ENCODE measurements at places on chromosomes 7 and 10.

- no peak for DNase-seq
These were observed 190.0 kb upstream of the LYZL2 start for GRCh38 chr10:30819341-30820181.

DNA sequence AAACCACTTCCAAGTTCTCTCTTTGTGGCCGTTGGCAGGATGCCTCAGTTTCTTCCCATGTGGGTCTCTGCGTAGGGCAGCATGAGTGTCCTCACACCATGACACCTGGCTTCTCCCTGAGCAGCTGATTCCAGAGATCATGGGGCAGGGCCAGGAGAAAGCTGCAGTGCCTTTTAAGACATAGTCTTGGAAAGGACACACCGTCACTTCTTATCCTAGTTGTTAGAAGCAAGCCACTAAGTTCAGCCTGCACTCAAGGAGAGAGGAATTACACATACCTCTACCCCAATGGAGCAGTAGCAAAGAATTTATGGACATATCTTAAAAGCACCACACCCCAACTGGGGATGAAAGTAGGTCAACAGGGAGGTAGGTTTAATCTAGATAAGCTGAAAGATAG lies 16.4 kb downstream of the NODAL start:
- no peak for DNase-seq

DNA sequence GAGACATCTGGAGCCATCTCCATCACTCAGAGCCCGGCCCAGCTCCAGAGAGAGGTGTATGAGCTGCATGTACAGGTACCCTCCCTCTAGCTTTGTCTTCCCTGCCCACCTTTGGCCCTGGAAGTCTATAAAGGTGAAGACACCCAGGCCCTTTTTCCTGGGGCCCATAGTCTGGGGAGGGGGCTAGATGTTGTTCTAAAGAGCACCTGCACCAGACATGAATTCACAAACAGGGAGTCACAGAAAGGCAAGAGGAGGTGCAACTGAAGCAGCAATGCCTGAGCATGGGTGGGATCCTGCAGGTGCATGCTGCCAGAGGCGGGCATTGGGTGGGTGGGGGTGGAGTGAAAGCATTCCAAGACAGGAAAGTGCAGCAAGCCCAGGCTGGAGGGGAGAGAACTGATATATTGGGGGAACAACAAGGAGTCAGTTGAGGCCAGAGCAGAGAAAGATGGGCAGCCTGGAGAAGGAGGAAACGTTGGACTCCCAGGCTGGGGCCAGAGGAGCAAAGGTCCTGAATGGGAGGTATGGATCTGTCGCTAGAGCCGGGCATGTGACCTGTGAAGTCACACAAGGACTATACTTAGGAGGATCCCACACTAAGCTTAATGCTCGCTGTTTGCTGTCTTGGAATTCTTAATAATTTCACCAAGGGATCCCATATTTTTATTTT lies 11.7 kb downstream of the CDHR1 start:
- DNase-seq = no peak

DNA sequence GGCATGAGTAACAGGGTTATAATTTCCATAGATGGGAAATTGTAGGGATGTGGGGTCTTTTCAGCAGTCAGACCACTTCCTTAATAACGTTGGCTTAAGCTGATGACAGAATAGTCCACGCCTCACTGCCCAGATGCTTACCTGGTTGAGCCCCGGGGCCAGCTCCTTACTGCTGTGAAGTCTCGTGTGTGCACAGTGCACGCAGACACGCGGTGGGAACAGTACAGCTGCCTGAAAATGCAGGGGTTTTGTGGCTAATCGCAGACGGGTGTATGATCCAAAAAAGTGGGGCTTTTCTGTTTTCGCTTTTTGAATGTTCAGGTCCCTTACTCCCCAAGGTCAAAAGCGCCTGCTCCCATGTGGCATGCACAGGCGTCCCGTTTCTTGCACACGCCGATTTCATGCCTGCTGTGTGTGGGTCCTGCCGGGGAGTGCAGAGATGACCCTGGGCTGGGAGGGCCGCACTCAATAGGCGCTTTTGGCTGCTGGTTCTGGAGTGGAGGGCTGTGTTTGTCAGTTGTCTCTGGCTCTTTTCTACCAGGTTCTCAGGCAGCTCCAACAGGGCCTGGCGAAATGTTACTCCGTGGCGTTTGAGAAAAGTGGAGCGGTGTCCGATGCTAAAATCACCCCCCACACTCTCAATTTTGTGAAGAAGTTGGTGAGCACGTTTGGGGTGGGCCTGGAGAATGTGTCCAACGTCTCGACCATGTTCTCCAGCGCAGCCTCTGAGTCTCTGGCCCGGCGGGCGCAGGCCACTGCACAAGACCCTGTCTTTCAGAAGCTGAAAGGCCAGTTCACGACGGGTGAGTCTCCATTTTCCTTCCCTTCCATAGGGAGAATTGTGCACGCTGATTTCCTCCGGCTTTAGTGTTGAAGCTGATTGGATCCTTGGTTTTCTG lies 116.0 kb downstream of the TRRAP start:
- no peak for DNase-seq

DNA sequence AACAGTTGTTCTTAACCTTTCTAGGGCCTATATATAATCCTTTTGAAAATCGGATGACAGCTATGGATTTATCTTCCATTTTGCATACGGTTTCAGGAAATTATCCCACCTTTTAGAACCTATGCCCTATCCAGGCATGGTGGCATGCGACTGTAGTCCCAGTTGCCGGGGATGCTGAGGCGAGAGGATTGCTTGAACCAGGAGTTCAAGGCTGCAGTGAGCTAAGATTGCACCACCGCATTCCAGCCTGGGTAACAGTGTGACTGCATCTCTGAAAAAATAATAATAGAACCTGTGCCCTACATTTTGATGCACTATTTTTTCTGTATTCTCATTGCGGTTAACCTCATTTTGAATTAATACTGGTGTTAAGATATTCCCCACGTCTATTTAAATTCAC lies 11.6 kb downstream of the CCAR1 start:
- no peak for DNase-seq

GRCh38 chr10:31808258-31809218 lies 120.1 kb downstream of the ARHGAP12 start:
- no peak for DNase-seq

GRCh38 chr7:108034586-108034985 lies 31.6 kb upstream of the LAMB1 start:
- DNase-seq = no peak

DNA sequence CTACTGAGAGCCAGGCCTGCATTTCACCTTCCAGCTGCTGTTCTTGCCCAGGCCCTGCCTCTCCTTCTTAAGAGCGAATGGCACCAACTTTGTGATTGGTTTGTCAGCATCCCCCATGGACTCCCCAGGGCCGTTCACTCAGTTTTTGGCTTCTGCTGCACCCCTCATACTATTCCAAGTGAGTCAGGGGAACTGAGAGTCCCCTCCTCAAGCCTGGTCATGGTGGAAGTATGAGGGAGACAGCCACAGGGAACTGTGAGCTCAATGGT lies 62.4 kb upstream of the ANTXRL start:
- DNase-seq = no peak

DNA sequence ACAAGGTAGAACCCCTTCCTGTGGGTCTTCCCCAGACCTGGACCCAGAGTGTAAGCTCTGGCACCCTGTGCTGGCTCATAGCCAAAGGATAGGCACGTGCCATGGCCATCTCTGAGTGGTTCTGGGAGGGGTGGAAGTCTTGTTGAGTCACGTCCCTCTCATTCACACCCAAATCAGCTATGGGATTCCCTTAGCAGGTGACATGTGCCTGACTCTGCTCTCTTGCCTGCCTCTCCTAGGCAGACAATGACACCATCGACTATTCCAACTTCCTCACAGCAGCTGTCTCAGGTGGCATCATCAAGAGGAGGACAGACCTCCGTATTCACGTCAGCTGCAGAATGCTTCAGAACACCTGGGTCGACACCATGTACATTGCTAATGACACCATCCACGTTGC lies 59.8 kb downstream of the C10orf120 start:
- DNase-seq = no peak

DNA sequence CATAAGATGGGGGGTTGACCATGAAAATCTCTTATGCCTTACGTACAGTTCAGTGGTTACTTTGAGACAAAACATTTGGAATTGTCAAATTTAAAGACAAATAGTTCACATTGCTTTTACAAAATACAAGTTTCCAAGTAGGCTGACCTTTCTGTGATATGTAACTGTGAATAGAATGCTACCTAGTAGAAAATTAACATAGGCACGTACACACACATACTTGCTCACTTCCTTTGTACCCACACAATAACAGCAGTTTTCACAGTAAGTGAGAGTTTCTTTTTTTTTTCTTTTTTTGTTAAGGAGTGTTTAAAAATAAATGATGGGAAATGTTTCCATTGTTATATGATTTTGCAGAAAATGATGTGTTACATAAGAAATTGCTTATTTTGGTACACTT lies 53.3 kb upstream of the SP8 start:
- no peak for DNase-seq

DNA sequence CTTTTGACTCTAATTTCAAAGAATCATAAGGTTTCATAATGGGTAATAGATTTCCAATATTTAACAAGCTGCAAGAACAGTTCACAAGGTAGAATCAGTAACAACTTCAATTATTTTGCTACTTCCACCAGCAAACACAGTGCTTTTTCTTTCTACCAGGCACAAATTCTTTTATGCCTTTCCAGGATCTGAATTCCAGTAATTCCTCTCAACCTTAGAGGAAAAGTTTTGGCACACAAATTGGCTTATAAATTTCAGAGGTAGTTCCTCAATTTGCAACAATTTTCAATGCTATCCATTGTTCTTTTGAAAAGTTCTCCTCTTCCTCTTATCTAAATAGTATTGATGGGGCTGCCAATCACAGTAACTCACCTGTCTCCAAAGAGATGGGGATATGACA lies 665.4 kb upstream of the PHF14 start:
- DNase-seq = no peak

- no peak for DNase-seq
These were observed 110.3 kb downstream of the VIPR2 start for GRCh38 chr7:159034394-159034793.

DNA sequence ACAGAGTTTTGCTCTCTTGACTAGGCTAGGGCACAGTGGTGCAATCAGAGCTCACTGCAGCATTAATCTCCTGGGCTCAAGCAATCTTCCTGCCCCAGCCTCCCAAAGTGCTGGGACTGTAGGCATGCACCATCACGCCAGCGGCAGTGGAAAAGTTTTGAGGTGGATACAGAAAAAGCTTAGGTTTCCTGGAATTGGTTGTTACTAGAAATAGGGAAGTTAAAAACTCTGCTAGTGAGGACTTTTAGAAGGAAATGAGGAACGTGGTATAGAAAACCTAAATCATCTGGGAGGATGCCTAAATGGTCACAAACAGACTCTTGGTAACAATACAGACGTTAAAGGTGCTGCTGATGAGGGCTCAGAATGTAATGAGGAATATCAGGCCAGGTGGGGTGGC lies 10.9 kb upstream of the SNX8 start:
- no peak for DNase-seq

GRCh38 chr10:42872865-42873435 lies 90.4 kb downstream of the BMS1 start:
- no peak for DNase-seq

DNA sequence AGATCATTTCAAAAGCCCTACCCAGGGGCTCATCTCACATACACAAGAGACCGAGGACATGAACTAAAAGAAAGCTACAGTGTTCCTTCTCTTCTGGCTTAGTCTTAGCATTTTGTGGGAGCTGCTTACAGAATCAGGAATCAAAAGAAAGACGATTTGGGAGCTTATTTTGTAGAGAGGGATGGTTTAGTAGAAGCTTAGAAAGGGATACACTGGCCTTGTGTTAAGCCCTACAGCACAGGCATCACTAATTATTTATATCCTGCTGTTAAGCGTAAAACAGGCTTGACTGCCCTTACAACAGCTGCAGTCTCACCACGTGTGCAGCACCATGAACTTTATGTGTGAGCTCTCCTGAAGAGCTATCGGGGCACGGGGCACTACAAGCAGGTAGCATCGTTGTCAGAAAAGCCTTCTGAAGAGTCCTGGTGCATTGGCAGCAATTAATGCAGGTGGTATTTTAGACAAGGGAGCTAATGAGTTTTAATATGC lies 798.3 kb downstream of the NXPH1 start:
- no peak for DNase-seq

GRCh38 chr10:91190388-91190870 lies 30.0 kb upstream of the PCGF5 start:
- DNase-seq = no peak

DNA sequence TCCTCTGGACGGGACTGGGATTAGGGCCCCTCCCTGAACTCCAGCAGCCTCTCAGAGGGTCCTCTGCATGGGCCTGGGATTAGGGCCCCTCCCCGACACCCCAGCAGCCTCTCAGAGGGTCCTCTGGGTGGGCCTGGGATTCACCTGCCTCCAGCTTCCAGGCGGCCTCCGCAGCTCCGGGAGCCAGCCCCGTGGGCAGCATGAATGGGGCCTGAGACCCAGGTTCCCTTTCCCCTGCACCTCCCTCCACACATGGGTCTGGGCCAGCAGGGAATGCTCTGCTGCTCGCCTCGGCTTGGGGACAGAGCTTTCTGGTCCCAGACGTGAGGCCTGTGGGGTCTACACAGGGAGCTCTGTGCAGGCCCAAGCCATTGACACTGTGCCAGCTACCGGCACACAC lies 5.5 kb downstream of the TUBGCP2 start:
- DNase-seq = no peak

GRCh38 chr7:143205560-143206293 lies 16.1 kb upstream of the TAS2R40 start:
- peak; percentile 1 for DNase-seq

DNA sequence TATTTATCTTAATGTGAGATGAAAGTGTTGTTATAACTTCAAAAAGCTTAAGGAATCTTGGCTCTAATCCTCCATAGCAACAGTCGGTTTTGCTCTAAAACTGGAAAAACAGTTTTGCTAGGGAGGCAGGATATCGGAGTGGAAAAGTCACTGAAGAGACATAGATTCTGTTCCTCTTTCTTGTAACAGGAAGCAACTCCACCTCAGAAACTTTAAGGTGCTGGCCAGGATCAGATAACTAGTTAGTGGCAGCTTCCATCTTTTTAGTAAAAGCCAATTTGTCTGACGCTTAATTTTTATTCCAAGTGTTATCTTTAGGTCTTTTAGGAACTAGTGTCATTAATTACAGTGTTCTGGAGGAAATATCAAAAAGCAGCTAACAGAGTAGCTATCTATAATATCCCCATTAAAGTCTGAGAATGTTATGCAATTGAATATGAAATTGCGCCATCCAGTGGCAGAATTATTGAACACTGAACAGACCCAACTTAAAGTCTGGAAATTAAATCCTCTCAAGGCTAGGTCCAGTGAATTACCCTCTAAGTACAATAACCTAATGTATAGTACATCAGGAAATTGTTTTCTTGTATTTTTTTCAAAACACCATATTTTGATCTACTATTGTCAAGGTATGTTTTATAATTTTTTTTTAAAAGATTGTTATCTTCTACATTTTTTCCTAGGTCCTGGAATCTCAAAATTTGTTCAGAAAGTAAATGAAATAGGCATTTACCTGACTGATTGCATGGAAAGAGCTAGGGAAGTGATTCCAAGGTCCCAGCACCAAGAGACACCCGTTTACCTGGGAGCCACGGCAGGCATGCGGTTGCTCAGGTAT lies 65.9 kb upstream of the CC2D2B start:
- DNase-seq = no peak
